ENCODE measurements at places on chromosomes 4 and X.

DNA sequence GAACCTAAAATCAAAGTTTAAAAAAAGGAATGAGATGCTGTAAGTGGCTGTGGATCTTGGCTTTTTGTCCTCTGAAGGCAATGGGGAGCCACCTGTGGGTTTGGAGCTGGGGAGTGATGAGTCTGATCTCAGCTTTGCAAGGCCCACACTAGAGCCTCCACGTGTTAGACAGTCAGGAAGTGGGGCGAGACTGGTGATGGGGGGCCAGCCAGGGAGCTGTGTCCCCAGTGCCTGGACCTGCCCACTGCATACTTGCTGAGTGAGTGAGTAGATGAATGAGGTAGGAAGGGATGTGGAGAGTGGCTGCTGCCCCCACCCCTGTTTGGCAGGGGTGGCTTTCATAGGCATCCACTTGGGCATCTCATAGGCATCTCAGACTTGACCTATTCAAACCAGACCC lies 84.0 kb downstream of the NHSL2 start:
- DNase-seq: no peak

DNA sequence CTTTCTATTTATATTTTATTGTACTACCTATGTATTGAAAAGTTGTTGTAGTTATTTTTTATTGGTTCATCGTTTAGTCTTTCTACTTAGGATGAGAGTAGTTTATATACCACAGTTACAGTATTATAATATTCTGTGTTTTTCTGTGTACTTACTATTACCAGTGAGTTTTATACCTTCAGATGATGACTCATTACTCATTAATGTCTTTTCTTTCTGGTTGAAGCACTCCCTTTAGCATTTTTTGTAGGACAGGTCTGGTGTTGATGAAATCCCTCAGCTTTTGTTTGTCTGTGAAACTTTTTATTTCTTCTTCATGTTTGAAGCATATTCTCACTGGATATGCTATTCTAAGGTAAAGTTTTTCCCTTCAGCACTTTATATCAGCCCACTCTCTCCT lies 7.7 kb downstream of the LUZP4 start:
- DNase-seq: no peak

- no peak for DNase-seq
Measured at GRCh38 chr4:179071131-179071530, 1628.9 kb upstream of the AGA start.

- no peak for DNase-seq
Measured at GRCh38 chr4:173486714-173487392, 43.2 kb downstream of the HAND2 start.

DNA sequence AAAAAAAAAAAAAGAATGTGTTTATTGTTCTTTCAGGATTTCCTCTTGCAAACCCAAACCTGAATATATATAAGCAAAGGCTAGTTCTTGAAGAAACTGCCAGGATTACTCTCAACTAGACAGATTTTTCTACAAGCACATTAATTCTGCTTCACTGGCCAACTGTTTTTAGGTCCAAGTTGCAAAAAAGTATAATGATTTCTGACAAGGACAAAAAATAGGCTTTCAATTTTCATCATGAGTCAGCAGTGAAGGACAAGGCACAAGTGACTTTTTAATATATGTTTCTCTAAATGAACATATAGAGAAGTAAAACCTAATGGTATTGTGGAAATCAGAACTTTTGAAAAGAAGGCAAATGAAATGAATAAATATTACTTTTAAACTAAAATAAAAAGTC lies 73.7 kb downstream of the ELOVL6 start:
- DNase-seq: no peak

- DNase-seq: peak; percentile 45
Measured at GRCh38 chr4:7004331-7004730, 38.8 kb upstream of the TADA2B start.

DNA sequence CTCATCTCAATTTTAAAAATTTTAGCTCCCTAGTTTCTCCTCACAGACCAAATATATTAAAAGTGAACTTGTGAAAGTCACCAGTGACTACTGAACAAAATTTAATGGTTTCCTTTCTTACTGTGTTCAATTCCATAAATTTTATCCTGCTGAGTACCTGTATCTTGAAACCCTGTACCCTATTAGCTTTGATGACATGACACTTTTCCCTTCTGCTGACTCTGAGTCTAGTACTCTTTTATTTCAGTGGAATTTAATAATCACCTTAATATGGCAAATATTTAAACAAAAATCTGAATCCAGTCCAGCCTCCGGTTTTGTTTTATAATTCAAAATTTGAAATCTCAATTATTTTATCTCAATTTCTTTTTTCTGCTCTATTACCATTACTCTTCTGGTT lies 203.1 kb upstream of the NUDT6 start:
- no peak for DNase-seq

- no peak for DNase-seq
Measured at GRCh38 chr4:169668069-169668721, 47.8 kb downstream of the CLCN3 start.

DNA sequence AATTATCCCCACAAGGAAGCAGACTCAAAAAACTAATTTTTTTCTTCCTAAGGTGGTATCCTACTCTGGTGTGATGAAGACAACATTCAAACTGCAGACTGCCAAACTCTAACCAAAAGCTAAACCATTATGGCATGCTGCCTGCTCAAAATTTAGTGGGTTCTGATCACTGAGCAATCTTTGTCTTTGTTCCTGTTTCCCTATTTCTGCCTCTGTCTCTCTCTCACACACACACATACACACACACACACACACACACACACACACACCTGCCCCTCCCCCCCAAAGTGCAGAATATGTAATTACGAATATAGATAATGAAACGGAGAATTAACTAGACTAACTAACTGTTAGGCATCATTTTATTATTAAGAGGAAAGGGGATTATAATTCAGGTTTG lies 1278.6 kb downstream of the PCDH7 start:
- no peak for DNase-seq

DNA sequence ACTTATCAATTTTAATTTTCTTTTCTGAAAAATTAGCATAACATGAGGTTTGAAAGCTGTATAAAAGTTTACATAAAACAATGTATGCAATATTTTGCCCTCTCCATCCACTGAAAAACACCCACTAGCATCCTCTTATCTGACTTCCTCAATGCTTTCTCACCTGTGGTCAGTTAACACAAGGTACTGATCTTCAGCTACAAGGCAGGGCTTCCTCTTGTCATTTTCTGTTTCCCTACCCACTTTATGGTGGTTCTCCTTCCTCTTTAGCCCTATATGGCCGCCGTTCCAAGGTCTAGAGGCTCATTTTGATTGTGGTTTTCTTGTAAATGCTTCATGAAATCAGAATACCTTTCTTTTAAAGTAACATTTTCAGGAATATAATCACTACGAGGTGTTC lies 618.6 kb upstream of the CPEB2 start:
- no peak for DNase-seq

DNA sequence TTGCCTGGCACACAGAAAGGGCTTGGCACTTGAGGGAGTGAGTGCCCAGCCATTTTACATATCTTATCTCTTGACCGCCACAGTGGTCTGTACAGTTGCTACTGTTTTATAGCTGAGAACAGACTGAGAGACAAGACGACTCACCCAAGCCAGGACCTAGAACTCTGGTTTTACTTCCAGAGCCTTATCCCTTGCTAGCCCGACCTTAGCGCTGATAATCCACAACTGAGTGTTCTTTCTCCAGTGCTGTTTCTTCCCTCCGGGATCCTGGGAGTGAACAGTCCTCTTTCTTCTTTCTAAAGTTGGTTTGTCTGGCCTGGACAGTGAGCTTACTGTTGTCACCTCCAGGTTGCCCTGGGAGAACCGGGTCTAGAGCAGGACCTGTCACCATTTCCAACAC lies 52.5 kb upstream of the TADA2B start:
- no peak for DNase-seq

DNA sequence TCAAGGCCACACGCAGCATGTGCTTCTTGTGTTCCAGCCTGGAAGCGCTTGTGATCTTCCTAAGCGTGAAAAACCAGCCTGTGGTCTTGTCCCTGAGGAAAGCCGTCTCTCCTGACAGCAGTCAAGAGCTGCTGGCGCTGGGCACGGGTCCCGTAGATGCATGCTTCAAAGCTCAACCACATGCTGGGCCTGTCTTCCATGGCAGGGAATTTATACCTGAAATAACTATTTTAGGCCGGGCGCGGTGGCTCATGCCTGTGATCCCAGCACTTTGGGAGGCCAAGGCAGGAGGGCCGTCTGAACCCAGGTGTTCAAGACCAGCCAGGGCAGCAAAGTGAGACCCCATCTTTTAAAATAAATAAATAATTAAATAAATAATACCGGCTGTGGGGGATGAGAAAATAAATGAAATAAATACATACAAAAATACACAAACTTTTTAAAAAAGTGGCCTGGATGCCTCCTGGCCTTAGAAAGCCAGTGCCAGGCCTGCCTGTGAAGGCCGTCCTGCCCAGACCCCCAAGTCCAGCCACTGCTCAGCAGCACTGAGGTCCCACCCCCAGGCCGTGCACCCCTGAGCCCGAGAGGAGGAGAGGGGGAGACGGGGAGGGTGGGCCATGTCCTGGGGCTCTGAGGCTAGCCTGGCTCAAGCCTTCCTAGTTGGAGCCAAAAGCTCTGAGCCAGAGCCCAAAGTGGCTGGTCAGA lies 10.4 kb downstream of the LRPAP1 start:
- DNase-seq: no peak

DNA sequence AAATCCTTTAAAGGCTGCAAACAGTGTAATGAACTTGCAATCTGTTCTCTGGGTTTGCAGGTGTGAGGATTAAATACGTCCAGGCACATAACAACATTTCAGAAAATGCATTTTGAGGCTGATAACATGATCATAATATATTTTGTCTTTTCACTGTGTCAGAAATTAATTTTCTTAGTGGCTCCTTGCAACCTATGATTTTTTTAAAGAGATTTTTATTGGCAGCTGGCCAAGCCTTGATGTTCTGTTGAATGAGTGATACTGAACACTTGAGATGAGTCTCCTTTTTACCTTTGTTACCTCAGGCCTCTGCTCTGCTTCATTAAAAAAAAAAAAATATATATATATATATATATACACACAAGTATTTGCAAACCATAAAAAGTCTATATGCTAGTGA lies 68.2 kb upstream of the TENM3 start:
- DNase-seq: no peak

- DNase-seq: no peak
Measured at GRCh38 chr4:145452447-145453162, 29.0 kb upstream of the SMAD1 start.

- no peak for DNase-seq
Measured at GRCh38 chrX:81202456-81202819, 536 bp downstream of the SH3BGRL start.

DNA sequence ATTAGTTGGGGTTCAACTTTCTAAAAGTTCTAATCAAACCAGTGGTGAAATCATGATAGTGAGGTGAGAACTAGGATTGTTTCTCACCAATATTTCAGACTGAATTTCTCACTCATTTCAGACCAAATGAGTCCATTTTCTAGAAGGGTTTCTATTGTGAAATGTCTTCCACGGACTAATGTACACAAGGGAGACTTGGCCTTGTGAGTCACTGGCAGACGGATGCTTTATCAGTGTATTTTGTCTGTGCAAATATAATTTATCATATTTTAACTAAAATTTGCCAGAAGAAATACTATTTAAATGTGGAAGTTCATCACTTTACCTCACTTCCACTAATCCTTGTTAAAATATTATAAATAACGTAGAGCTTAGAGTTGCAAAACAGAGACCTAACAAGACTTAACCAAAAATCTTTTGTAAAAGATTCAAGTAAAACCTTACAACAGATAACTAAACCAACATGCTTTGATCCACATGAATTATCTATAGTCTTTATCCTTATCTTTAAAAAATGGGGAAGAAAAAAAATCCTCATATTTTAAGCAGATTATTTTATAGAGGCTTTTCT lies 506.0 kb upstream of the FAM241A start:
- DNase-seq: no peak

GRCh38 chr4:157128395-157128794 lies 52.4 kb downstream of the GLRB start:
- no peak for DNase-seq

DNA sequence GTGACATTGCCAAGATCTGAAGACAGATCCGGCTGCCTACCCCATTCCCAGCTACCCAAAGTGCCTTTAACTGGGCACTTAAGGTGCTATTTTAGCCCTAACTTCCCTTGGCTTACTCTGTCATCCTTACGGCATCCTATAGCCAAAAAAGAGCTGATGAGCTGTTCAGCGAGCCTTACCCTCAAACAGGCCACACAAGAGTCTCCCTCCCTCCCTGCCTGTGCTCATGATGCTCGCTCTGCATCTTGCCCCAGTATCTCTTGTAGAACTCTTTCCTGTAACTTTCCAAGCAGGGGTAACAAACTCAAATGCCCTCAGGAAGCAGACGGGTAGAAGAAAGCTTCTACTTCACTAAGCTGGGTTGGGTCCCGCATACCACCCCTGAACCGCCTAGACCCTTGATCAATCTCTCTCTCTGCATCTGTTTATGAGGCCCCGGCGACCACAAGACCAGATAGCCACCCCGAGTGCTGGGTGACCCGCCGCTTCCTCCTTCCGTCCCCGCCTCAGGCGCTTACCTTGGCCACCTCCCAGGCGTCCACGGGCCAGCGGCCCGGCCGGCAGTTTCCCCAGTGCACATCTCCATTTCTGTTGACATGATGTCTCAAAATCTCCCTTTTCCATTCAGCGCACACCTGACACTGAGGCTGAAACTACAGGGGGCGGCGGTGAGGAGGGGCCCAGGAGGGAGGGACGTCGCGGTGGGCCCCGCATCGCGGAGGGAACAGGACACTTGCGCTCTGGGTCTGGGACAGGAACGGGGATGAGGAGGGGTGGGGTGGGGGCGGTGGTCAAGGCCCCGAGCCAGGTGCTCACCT lies 663 bp downstream of the CXorf38 start:
- no peak for DNase-seq

GRCh38 chrX:70979136-70979762 lies 48.4 kb upstream of the SLC7A3 start:
- DNase-seq: peak; percentile 5

DNA sequence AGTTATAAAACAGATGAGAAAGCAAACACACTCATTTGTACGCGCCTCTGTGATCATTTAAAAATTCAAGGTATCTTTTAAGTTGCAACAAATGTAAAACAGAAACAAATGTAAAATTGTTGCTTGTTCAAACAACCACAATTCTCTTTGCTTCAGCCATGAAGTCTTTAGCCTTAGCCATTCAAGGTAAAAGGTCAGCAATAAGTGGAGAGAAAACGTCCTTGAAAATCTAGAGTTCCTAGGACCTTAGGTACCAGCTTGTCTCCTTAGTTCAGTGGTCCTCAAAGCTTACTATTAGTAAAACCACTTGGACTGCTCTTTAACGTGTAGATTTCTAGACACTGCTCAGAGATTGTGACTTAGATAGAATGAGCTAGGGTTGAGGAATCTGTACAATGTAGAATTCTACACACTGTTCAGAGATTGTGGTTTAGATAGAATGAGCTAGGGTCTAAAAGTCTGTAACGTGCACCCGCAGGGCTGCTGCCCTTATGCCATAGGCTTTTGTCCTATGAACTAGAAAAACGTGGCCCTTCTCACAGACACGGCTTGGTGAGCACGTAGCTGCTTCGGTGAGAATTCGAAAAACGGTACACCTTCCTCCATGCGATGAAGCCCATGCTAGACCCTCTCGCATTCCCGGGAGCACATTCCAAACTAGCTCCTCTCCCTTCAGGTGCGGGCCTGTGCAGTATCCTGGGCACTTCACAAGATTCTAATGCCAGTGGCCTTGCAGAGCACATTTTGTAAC lies 1.7 kb downstream of the PLAC8 start:
- no peak for DNase-seq

- DNase-seq: peak; percentile 29
Measured at GRCh38 chr4:38371391-38371851, 292.6 kb upstream of the KLF3 start.

- no peak for DNase-seq
Measured at GRCh38 chr4:164087733-164088132, 593.2 kb downstream of the TMA16 start.

Measured in AG04449 (cell line).